ENCODE measurements at places on chromosomes 5 and 9. TPM values are rescaled to one million over a fixed set of nuclear protein-coding genes. Genes with fewer than 3 reads are reported as not detected.

UNC5A gene
- 1.8 TPM for polyA plus RNA-seq

DNA sequence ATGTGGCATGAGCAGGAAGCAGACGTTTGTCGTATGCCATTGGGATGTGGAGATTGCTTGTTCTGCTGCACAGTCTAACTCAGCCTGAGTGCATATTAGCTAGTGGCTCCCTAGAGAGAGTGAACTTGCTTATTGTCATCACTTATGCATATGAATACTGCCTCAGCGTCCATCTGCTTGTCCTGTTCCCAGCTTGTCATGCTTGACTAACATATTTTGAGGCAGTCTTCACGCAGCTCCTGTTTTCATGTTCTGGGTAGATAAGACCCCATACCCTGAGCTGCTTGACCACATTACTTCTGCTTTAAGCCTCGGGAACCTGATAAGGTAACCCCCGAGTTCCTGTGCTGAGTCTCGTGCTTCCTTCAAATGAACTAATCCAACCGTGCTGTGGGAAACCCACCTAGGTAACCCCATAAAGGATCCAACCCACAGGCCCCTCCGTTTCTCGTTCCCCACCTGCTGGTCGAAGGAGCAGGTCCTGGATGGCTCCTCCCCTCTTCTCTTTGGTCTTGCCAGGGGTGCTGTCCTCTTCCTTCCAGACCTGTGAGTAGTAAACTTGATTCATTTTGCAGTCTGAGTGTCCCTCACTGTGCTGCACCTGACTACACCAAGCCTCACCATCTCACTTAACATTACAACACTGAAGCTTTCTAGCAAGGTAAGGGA is 25.0 kb downstream of the ANKRD33B start:
- DNase-seq = no peak

DNA sequence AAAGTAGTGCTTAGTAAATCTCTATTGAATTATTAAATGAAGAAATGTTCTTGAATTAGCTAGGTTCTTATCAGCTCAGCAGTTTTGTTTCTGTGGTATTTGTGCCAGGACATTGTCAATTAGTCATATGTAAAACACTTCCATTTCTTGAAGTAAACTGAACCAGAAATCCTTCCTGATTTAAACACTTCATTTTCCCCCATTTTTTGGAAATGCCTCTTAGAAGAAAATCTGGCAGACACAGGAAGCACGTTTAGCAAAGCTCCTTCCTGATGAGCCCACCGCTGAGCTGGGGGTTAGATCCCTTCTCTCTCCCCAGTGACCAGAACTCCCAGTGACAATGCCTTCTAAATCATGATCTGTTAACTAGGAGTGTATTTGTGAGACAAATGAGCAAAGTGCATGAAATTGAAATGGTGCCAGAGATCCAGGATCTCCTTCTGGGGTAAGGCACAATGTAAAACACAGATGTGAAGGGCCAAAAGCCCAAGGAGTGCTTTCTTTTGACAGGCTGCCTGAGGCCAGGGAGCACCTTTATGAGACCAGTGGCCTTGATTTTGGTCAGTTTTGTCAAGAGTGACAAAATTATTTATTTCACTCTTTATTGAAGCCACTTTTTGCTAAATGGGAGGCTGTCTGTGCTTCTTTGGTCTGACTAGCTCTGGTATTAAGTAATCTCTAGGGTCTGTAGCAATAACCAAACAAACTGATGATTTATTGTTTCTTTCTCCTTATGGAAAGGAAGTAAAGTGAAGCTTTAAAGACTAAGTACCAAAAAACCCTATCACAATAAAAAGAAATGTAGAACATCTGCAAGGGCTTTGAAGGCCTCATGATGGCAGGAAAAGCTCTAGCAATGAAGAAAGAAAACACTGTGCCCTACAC is 25.5 kb upstream of the RUSC2 start:
- DNase-seq = peak; percentile 58

GRCh38 chr5:1312206-1312605 is 17.3 kb upstream of the TERT start:
- DNase-seq = no peak

ZNF366 gene
- 3.2 TPM for polyA plus RNA-seq

- no peak for DNase-seq
These were observed 29.9 kb downstream of the SLC6A18 start for GRCh38 chr5:1255081-1255561.

- DNase-seq = peak; percentile 55
These were observed 188.3 kb upstream of the ZNF618 start for GRCh38 chr9:113687680-113688371.

DNA sequence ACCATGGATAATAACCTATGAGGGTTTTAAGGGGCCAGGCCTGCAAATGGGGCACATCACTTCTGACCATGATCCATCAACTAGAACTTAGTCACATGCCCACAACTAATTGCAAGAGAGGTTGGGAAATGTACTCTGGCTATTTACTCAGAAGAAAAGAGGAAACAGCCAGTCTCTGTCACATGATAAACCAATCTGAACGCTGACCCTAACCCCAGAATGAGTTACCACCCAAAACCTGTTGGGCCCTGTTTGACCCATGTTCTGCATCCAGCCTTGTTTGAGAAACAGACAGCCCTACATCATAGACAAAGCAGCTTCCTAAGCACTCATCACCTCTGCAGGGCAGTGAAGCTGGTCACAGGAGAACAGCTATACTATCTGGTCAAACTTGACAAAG is 5.8 kb downstream of the MACROH2A1 start:
- no peak for DNase-seq

- no peak for DNase-seq
These were observed 475.7 kb downstream of the CCDC171 start for GRCh38 chr9:16028548-16028947.

DNA sequence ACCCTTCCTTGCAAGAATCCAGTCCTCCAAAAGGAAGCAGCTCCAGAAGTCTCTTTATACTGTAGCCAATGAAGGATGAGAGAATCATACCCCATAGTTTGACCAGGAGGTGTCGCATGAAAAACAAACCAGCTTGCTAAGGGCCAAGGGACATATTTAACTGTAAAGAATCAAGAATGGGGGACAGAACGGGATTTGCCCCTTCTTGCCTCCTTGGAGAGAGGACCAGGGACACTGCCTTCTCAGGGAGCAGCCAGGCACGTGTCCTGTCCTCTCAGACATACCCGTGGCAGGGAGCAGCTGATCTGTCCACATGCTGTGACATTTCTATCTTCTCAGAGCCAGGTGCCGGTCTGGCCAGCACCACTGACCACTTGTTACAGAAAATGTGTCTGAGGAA is 11.7 kb downstream of the PRUNE2 start:
- no peak for DNase-seq

DNA sequence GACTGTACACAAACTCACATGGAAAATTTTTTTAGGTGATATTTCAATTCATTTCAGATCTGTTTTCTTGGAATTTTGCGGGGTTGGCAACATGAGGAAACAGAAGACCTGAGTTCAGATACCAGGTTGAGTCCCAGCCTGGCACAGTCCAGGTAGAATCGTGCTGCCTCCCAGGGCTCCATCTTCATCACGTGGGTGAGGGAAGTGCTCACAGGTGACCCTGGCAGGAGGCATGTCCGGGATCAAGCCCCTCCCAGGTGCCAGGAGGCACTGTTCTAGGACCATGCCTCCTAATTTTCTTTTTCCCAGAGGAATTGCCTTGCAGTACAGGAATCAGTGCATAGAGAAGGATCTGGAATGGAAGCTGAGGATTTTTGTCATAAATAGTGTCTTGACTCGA is 318.3 kb upstream of the IRX4 start:
- DNase-seq = no peak

ADRB2 gene
- 1.7 TPM for polyA plus RNA-seq

OTP gene
- not detected for polyA plus RNA-seq

- DNase-seq = no peak
These were observed 13.8 kb upstream of the NKD2 start for GRCh38 chr5:994821-995220.

TOR1B gene
- polyA plus RNA-seq = 20.5 TPM

GDA gene
- 0.16 TPM for polyA plus RNA-seq

DNA sequence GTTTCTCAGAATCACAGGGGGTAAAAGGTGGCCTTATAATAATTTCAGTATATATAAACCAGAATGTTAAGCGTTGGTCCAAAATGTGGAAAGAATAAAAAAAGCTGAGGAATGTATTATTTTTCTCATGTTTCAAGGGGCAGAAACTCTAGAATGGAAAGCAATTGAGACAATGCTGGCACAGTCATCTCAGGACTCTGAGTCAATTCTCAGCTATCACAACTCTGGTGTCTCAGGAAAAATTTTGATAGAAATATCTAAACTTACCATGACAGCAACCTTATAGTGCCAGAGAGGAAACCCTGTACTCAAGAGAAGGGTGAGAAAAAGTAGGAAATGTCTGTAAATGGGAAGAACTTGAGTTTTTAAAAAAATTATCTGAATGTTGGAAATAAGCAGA is 1189.4 kb upstream of the NUDT12 start:
- DNase-seq = no peak

- no peak for DNase-seq
These were observed 53.7 kb upstream of the HRH2 start for GRCh38 chr5:175603987-175604739.

CNTNAP3B gene
- 5.7 TPM for polyA plus RNA-seq

DNA sequence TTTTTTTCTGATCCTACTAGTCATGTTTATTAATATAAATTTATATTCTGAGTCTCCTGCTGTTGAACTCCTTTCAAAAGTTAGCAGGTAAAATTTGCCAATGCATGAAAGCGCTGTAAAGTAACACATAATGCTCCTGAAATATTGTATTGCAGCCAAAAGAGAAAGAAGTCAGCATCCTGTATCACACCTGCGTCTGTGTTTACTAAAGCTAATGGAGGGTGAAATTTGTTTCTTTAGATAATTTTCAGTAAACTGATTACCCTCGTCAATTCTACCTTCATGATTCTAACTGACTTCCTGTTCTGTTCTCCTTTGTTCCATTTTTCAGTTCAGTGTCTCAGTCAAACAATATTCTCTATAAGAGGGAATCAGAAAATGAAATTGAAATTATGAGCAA is 415.4 kb downstream of the CDH9 start:
- DNase-seq = no peak

ANKRD34B gene
- not detected for polyA plus RNA-seq

KDM4C gene
- polyA plus RNA-seq = 9.9 TPM

SPINK9 gene
- polyA plus RNA-seq = 0.48 TPM

GPSM1 gene
- polyA plus RNA-seq = 84.2 TPM

DNA sequence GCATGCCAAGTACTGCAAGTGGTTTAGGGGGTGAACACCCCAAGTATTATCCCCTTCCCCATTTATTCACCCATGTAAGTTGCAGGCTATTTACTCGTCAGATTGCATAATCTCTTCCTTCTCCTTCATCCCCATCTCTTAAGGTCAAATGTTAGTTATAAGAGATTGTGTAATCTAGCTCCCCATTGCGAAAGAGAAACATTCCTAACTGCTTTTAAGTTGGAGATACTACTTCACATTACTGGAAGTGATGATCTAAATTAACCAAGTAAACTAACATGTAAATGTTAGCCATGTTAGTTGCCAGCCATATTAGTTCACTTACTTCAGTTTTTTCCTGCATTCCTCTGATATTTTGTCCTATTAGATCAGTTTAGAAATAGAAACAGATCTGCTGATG is 262.3 kb downstream of the TAF11L14 start:
- DNase-seq = peak; percentile 7

TMC1 gene
- 0.51 TPM for polyA plus RNA-seq

SNCB gene
- 0.38 TPM for polyA plus RNA-seq

GRCh38 chr5:168987543-168988300 is 313.2 kb downstream of the SLIT3 start:
- DNase-seq = peak; percentile 65

NUTM2F gene
- 0.36 TPM for polyA plus RNA-seq

GHR gene
- 35.0 TPM for polyA plus RNA-seq

- no peak for DNase-seq
These were observed 46.5 kb downstream of the TEX10 start for GRCh38 chr9:100306283-100306682.

- peak; percentile 78 for DNase-seq
These were observed at the start of gene FNBP1 for GRCh38 chr9:130042885-130043653. Gene FNBP1 (minus strand): TSS chr9:130043189. CDS start chr9:130042975, 214 bp downstream.

DNA sequence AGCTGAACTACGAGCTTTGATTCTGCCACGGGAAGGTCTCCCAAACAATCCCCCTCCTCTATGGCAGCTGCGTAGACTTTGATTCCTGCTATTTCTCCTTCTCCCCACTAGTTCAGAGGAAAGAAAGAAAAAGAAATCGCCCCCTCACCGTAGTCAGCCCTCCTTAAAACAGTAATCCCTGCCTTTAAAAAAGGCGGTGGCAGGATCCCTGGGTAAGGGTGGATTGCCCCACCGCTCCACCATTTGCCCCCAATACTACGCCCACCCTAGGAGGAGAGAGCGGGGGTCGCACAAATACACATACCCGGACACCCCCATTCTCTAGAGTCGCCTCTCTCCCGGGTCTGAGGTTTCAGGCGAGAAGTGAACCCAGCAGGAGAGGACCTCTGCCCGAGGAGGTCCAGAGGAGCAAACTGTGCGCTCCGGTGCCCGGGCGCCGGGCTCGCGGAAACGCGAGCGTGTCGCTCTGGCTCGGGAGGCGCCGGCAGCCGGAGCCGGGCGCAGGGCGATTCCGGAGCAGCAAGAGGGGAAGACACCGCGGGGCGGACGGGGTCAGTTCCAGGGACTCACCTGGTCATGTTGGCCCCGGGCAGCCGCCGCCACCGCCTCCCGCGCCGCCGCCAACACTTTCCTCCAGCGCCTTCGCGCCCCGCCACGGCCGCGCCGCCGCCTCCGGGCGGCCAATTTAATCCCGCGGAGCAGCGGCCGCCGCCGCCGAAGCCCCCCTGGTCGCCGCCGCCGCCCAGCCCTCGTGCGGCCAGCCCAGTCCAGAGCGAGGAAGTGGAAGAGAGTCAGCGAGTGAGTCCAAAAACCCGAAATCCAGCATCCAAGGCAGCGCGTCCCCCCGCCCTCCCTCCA is 1057.7 kb upstream of the DMAC1 start:
- DNase-seq = no peak

PDE8B gene
- 7.1 TPM for polyA plus RNA-seq

TSSK1B gene
- polyA plus RNA-seq = not detected

GRCh38 chr5:56142614-56143372 is 90.3 kb downstream of the ANKRD55 start:
- no peak for DNase-seq

GRCh38 chr9:129811967-129812363 is 9.0 kb downstream of the TOR1B start:
- no peak for DNase-seq

TOR1A gene
- polyA plus RNA-seq = 38.3 TPM

DNA sequence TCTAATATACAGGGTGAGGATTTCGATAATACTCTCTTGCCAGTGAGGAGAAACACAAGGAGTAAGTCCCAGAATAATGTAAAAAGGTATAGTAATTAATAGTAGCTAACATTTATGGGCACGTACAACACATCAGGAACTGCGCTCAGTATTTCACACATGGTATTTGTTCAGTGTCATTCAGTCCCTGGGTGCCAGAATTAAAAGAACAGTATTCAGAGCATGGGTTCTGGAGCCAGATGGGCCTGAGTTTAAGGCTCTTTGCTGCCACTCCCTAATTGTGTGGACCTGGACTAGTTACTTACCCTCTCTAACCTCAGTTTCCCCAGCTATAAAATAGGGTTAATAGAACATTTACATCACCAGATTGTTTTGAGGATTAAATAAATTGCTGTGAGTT is 16.3 kb downstream of the OSTF1 start:
- no peak for DNase-seq

SPINK13 gene
- polyA plus RNA-seq = 0.60 TPM

INSYN2B gene
- polyA plus RNA-seq = 3.6 TPM
